Esophagus squamous epithelium (tissue), 5 donors: ENCODE measurements at places on chromosomes 13 and 19.

DNA sequence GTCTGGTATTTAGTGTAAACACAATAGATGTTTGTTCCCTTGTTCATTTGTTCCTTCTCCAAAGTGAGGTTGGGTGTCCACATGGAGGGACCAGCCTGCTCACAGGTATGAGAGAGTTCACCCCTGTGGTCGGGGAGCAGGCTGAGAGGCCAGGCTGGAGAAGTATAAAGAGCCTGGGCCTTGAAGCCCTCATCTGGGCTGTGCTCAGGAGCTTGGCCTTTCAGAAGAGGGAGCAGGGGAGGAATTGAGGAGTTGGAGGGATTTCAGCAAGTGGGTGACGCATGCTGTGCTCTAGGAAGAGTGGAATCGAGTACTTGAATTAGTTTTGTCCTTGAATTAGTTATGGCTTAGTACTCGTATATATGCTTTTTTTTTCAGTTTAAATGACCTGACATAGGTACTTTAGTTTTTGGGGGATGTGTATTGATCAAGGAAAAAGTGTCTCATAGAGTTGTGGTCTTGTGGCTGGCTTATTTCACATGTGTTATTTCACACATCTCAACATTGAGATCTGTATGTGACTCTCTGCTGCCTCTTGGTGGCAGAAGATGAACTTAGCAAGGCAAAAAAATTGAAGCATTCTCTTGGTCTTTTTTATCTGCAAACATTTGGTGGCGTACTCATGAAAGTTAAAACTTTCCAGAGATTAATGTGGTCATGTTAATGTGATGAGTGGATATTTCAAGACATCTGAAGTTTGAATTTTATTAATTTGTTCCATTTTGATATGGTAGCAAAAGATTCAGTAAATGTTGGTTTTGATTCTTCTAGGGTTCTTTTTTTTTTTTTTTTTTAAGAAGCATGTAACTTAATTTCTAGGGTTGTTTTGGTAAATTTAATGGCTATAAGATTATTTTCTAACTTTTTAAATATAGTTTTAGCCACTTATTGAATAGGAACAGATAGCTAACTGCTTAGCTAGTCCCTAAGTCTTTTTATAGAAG is 54.3 kb downstream of the SLAIN1 start:
- no peak for DNase-seq

DNA sequence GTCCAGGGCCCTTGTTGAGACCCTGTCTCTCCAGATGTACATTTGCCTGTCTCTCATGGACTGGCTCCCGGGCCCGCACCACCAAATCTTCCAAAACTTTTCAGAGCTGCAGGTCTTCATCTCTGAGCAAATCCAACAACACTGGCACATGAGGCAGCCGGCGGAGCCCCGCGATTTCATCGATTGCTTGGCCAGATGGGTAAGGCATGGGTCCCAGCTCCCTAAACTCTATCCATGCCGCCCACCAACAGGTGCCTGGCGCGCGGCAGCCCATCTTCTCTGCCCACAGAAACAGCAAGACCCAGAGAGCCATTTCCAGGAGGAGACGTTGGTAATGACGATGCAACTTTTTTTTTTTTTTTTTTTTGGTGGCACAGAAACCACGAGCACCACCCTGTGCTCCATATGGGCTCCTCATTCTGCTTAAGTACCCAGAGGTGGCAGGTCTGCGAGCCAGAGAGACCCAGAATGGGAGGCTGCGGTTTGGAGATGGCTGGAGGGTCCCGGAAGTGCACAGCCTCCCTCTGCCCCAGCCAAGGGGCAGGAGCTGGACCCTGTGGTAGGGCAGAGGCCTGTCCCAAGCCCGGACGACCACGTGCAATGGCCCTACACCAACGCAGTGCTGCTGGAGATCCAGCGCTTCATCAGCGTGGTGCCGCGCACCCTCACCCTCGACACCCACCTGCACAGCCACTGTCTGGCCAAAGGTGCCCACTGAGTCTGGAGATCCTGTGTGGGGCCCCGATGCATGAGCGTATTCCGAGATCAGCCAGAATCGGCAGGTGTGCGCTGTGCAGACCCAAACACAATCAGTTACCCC is 22.6 kb downstream of the CYP2F1 start:
- DNase-seq, result no peak

GRCh38 chr13:97904059-97904458 is 49.4 kb upstream of the IPO5 start:
- DNase-seq, result no peak

DNA sequence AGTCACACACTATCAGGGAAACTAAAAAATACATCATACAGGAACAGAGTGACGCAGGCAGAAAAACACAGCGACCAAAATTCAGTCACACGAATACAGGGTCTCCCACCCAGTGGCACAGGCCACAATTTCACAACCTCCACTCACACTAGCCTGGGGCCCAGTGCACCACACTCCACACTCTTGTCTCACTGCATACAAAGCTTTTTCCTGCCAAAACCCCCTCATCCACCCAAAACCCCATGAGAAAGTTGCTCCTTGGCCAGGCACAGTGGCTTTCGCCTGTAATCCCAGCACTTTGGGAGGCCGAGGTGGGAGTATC is 1.2 kb downstream of the S1PR5 start:
- no peak for DNase-seq

GRCh38 chr13:43356567-43356966 is 333.2 kb downstream of the DNAJC15 start:
- no peak for DNase-seq
